GM20000 (cell line): ENCODE measurements at places on chromosomes 5 and 9.
A peak's percentile ranks its signal among the peaks of the same experiment; 100 is the strongest.

- DNase-seq = no peak
Measured at GRCh38 chr5:132365213-132365612, 4.3 kb upstream of the SLC22A5 start.

DNA sequence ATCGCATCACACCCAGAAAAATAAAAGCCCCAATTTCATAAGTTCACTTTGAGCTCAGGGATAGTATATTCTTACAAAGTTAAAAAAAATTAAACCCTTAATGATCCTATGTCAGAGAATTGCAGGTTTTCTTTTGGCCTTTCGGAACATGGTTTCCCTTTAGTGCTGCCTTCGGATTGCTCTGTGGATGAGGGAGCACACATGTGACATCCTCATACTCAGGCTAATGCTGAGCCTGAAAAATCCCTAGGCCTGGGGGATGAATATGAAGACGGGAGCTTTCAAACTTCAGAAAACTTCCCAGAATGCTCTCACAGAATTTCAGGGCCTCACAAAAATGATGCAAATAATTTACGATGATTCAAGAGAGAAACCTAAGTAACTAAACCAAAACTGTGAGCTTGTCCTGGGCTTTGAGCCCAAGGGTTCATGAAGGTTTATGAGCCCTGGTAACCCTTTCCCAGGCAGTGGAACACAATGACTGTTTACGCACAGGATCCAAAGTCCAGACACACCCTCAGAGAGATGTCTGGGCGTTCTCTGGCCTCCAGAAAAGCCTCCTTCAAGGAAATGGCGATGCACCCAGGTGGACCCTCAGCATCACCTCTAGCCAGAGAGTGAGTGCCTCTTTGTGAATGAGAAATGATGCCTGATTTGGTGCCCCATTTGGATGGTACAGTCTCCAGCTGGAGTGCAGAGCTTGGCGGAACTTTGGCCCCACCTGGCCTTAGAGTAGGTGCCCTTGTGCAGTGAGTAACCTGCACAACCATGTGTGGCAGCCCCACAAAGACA is 145.4 kb downstream of the ENTREP1 start:
- no peak for DNase-seq

- no peak for DNase-seq
Measured at GRCh38 chr5:179153921-179154345, 93.8 kb downstream of the ZNF354C start.

- peak; percentile 8 for DNase-seq
Measured at GRCh38 chr5:180596115-180596667, 4.9 kb upstream of the SCGB3A1 start.

GRCh38 chr5:40046792-40047191 is 622.0 kb upstream of the DAB2 start:
- DNase-seq = no peak

GRCh38 chr5:98492258-98492657 is 281.2 kb upstream of the RGMB start:
- DNase-seq = no peak

DNA sequence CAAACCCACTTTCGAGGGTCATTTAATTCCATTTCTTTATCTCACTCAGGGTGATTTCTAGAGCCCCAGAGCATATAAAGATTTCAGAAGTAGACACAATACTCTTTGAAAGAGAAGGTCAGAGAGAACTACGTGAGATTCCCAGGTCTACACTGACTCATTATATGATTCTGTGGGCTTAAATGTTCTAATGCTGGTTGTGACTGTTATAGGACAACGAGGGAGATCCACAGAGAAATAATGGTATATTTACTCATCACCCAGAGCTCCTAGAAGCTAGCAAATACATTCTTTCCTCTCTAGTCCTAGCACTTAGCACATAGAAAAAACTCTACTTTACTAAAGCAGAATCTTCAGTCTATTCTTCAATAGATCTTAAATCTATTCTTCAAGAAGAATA is 39.4 kb upstream of the GRAMD2B start:
- DNase-seq = no peak

GRCh38 chr5:30050056-30050815 is 1143.2 kb upstream of the CDH6 start:
- DNase-seq = no peak

- DNase-seq = no peak
Measured at GRCh38 chr5:125700380-125700861, 722.8 kb upstream of the GRAMD2B start.

GRCh38 chr9:123420592-123421111 is 64.7 kb downstream of the CRB2 start:
- DNase-seq = no peak

- DNase-seq = no peak
Measured at GRCh38 chr5:149325894-149326293, 19.4 kb upstream of the GRPEL2 start.

GRCh38 chr9:126722922-126723806 is 81.7 kb upstream of the ZBTB43 start:
- peak; percentile 85 for DNase-seq

- no peak for DNase-seq
Measured at GRCh38 chr5:14173377-14174229, 30.5 kb downstream of the TRIO start.

GRCh38 chr5:111589316-111589715 is 77.0 kb upstream of the STARD4 start:
- DNase-seq = no peak

GRCh38 chr9:106700676-106701075 is 162.3 kb upstream of the ZNF462 start:
- no peak for DNase-seq

GRCh38 chr9:22010866-22011625 is 1.9 kb upstream of the CDKN2B start:
- DNase-seq = no peak

DNA sequence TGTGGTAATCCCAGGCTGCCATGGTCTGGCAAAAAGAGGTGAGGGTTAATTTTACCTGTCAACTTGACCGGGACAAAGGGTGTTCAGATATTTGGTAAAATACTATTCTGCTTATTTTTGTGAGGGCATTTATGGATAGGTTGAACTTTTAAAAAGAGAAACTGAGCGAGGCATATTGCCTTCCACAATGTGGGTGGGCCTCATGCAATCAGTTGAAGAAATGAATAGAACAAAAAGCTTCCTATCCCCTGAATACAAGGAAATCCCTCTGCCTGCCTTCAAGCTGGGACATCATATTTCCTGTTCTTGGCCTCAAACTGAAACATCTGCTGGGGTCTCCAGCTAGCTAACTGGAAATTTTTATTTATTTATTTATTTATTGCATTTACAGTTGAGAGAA is 734.7 kb downstream of the IRX1 start:
- DNase-seq = no peak

DNA sequence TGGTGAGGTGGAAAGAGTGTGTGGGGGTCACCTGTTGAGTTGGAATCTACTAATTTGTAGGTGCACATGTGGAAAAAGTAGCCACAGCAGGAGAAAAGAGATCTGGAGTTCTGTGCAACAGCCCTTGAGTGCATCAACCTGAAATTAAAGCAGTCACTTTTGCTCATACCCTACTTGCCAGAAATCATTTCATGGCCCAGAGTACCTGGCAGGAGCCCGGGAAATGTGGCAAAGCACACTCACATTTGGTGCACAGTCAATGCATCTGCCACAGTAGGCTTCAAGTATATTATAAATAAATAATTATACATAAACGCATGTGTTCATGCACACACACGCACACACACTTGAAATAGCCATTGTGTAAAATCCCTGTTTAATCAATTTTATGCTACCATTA is 203.0 kb downstream of the ICE1 start:
- no peak for DNase-seq

DNA sequence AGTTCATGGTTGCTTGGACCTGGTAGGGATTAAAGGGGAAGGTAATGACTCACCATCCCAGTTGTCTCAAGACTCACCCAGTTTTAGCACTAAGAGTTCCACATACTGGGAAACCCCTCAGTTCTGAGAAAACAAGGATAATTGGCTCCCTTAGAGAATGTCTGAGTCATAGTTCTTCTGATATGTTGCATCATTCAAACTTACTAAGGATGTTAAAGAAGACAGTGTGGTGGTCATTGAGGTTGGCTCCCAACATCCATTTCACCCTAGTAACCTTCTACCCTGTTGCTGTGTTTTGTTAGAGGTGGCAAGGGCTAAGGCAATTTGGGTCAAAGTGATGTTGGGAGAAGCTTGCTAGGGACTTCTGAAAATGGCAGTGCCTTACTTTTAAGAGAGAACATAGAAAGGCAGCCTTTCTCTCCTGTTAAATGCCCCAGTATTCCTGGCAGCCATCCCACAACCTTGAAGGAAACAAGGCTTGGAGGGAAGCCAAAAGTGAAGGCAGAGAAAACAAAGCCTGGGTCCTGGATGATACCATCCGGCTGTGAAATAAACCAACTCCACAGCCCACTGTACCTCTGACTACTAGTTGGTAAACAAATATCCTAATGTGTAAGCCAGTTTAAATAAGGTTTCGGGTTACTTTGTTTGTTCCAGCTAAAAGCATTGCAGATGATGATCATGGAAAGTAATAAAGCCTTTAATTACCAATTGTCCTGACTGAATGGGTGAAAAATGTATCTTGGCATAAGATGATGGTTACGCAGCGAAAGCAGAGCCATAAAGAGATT is 80.4 kb upstream of the ADAMTSL1 start:
- DNase-seq = no peak

GRCh38 chr5:149800633-149801032 is 70.5 kb downstream of the PPARGC1B start:
- DNase-seq = no peak

DNA sequence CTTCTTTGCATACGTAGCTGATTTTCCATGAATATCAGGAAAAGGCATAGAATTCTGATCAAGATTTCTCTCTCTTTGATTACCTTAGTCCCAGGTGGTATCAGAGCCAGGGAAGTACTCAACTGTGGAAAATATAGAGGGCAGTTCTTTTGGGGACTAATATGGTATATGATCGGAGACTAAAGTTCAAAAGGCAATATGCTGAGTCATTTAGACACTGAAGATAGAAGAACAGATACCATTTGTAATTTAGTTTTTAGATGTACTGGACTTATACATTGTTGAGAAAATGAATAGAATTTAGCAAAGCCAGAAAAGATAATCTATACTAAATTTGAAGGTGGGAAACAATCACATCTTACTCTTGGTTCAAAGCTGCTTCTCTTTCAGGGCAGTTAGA is 5.1 kb downstream of the PCDHB3 start:
- no peak for DNase-seq

GRCh38 chr5:9776525-9776924 is 146.4 kb upstream of the TAS2R1 start:
- DNase-seq = no peak

GRCh38 chr5:176736931-176737745 is 73.2 kb upstream of the UNC5A start:
- DNase-seq = no peak

- DNase-seq = no peak
Measured at GRCh38 chr9:73682789-73683188, 531.1 kb downstream of the ANXA1 start.

DNA sequence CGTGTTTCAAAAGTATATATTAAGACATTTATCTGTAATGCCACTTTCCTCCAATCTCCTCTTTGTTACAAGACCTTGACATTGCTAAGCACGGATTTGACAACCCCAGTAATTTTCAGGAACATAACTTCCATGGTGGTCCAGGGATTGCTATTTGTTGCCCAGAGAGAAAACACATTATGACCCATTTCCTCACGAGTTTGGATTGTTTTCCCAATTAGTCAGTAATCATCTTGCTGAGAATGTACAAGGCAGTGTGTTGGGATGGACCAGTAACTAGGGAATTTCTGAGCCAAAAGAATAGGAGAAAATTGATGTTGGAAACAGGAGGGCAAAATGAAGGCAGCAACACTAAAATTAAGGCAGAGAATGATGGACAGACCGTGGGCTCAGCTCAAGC is 574.1 kb downstream of the EBF1 start:
- DNase-seq = no peak

DNA sequence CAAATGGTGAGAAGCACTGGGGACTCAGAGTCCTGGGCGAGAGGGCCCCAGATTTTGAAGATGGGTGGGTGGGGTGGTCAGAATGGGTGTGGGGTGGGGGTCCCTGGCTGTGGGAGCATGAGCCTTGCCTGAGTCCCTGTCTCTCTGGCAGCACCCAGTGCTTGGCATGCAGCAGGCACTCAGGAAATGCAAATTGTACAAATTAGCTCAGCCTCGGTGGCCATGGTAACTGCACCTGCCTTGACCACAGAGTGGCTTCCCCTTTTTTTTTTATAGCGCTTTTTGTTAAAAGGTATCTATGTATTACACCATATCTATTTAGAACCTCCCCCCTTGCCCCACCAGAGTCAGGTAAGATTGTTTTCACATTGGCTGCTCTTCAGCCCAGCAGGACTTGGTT is 19.2 kb upstream of the PITX1 start:
- DNase-seq = peak; percentile 84

GRCh38 chr5:167254132-167254531 is 1037.3 kb upstream of the WWC1 start:
- DNase-seq = no peak

DNA sequence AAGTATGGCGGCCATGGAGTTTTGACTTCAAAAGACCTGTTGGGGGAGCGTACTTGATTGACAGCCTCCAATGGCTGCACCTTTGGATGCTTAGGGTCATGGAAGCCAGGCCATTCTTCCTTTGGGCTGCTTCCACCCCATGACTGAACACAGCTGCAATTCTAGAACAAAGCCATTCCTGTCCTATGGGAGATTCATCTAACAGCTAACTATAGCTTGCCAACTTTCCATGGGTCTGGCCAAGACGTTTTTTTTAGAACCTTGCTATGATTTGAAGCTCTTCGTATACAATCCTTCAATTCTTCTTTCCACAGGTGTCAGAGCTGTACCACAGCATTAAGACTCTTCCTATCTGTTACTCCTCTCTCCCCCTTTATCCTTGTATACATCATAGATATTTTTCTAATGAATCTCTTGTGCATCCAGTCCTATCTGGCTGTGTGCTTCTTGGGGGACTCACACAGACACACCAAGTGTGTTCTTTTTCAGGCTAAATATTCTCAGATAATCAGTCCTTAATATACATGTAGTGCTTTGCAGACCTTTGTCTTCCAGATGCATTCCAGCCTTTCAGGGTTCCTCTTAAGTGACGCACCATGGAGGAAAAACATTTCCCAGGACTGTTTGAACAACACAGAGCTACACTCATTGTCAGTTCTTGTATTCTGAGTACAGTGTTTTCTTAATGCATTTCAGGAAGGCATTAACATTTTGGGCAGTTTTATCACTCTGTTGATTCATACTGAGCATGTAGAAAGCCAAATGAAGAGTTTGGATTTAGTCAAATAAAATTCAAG is 198.9 kb downstream of the TAF11L14 start:
- no peak for DNase-seq
